Right ventricle myocardium superior (tissue), 1 donor: ENCODE measurements at places on chromosomes 4 and X. TPM values are rescaled to one million over a fixed set of nuclear protein-coding genes. Genes with fewer than 3 reads are reported as not detected.

Gene FHDC1
- 0.19 TPM for total RNA-seq

Gene SLC6A8
- total RNA-seq = 192 TPM

Gene CAPN6
- 0.08 TPM for total RNA-seq

Gene NCAPG
- 0.59 TPM for total RNA-seq

Gene SERTM2
- not detected for total RNA-seq

Gene C4orf50
- total RNA-seq = not detected

Gene PSAPL1
- not detected for total RNA-seq

Gene IL2RG
- 0.89 TPM for total RNA-seq

Gene GLUD2
- 1.4 TPM for total RNA-seq

DNA sequence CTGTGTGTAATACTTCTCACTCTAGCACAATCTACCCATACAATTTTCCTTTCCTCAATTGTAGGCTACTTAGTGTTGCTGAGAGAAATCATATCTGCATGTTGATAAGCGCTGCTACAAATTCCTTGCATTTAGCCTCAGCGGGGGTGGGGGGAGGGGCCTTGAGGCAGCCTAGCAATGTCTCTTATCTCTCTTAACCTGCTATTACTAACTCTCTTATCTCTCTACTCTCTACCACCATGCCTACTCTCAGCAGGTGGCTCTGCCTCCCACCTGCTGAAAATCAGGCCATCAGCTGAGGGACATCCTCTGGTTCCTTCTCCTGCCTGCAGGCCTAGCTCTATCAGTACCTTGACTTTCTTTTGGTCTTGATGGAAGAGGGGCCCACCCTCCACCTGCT, 98.9 kb downstream of the GPR82 start:
- DNase-seq = no peak

DNA sequence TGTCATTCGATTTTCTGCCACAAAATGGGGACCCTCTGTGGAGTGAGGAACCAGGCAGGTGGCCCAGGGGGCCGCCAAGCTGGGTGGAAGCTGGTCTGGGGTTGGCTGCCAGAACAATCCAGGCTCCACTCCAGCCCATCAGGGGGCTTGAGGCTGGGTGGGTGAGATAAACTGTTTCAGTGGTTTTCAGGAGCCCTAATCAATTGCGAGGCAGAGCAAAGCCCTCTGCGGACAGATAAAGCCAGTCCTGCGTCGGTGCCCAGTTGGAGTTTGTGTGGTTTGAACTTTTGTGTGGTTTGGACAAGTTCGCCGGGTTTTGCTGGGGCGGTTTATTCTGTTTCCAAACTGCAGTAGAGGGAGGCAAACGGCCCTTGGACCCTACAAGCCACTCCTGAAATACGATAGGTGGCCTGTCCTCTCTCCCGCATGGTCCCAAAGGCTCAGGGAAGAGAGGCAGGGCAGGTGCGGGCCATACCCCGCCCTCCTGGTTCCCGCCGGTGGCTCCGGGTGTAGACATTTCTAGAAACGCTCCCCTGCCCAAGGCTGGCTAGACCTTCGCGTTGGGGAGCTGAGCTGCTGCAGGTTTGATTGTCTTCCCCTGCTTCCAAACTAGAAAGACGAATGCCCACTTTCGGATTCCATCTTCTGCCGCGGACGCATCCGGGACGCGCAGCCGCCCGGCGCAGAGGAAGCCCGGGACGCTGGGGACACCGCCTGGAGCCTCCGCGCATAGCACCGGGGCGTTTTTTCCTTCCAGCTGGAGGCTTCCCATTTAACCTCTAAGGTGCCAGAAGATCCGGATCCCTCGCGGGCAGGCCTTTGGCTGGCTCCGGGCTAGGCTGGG, 169.0 kb upstream of the BCOR start:
- peak; percentile 80 for DNase-seq

GRCh38 chrX:46130247-46130646, 415.0 kb downstream of the ZNF674 start:
- no peak for DNase-seq

DNA sequence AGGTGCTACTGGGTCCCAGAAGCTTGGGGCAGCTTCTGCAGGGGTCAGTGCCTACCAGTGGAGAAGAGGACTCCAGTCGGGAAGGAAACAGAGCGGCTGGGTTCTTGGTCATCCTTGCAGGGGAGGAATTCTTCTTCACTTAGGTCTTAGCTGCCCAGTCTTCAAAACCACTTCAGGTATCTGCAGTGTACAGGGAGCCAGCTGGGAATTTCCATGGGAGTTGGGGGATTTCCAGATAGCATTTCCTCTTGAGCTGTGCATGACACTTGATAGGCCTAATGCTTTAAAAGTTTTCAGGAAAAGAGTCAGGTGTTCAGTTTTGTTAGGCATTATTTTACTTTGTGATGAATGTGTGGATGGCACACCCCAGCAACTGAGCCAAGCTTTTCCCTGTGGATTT, 58.1 kb upstream of the ENPP6 start:
- DNase-seq = no peak

- DNase-seq = no peak
Measured at GRCh38 chrX:138492371-138492770, 219.1 kb downstream of the FGF13 start.

DNA sequence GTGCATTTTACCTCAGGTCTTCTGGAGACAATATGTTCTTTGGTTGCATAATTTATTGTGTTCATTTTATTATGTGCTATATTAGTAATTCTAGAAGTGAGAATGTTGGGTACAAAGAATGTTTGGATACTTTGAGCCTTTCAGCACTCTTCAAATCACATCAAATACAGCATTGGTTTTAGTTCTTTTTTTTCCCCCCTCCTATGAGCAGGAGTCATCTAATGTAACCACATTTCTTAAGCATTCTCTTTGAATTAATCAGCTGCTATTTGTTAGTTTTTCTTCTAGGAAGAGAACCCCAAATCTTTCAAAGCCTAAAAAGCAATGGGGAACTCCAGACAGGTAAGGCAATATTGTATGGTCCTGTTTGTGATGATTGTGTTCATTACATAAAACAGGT, 46.7 kb downstream of the ARL9 start:
- DNase-seq = no peak

DNA sequence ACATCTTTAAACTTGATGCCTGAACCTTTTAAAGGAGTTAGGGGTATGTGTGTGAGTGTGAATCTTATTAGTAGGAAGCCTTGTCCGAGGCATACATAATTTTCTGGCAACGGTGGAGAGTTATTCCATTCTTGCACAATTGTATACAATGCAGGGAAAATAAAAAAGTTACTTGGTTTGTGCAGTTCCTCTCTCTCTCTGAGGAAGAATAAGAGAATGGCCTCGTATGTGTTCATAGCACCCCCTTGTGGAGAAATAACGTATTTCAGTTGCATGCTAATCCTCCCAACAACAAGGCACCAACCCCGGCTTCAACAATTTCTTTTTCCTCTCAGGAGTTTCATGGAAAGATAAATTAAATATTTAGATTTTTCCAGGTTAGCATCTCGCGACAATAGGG, 33.7 kb upstream of the FGF13 start:
- DNase-seq = no peak

- DNase-seq = no peak
Measured at GRCh38 chr4:85708468-85708867, 233.5 kb downstream of the ARHGAP24 start.

DNA sequence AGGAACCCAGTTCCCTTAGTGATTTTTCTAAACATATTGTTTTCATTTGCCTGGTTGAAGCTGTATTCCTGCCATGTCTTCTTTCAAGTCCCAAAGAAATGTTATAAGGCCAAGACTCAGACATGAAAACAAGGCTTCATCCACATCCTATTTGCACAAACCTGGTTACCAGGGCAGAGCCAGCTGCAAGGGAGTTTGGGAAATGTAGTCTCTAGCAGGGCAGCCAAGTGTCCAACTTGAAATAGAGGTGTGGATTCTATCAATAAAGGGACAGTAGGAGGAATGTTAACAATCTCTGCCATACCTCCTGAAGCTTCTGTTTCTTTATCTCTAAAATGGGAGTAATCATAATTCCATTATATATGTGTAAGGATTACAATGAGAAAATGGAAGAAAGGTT, 56.6 kb downstream of the INTS12 start:
- DNase-seq = no peak

- no peak for DNase-seq
Measured at GRCh38 chrX:78665342-78665741, 6.2 kb upstream of the RTL3 start.

DNA sequence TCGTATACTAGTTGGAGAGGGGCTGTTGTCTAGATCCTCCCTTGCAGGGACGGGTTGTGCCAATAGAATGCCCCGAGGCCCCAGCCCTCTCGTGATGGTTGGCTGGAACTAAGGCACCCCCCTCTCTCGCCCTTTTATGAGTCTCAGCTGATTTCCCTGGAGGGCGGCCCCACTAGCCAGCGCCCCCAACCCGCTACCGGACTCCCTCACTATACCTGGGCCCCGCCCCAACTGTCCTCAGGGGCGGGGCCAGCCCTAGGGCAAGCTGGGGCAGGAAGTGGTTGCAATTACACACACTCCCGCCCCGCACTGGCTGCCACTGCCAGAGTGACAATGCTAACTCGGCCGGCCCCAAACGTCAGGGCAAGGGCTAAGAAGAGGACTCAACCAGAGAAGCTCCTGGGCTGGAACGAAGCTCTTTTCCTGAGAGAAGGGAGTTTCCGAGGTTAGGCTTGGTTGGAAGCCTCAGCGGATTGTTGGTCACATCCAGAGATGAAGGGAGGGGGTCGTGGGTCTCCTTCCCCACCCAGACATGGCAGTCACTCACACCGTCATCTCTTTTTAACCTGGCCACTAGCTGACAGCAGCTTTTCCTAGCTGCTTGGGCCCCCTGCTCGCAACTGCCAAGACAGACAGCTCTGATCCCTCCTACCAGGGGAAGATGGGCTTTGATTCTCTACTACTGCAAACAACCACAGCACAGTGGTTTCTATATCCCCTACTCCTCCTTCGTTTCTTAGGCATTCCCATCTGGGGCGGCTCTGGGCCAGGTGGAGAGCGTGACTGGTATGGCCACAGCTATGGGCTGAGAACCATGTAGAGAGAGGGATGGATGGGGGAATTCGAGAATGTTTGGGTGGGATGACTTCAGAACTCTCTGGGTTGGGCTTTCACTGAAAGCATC, 21.0 kb upstream of the BCORL1 start:
- DNase-seq = peak; percentile 81

DNA sequence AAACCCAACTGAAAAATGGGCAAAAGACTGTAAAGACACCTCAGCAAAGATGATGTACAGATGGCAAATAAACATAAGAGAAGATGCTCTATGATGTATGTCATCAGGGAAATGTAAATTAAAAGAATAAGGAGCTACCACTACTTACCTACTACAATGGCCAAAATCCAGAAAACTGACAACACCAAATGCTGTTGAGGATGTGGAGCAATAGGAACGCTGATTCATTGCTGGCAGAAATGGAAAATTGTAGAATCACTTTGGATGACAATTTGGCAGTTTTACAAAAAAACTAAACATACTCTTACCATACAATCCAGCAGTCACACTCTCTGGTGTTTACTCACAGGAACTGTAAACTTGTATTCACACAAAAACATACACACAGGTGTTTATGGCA, 222.3 kb upstream of the LDB2 start:
- no peak for DNase-seq

DNA sequence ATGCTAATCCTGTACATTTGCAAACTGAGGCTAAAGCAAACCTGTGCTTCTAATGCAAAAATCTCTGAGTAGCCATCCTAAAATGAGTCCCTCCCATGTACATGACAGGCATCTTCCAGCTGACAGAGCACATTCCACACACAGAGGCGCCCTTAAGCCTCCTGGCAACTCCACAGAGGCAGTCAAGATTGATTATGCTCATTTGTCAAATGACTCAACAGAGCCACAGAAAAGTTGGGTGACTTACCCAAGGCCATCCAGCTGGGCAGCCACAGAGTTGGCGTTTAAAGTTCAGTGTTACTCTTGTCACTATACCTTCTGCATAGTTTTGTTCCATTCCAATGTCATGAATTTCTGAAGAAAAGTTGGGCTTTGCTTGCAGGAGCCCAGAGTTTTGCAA, 394.6 kb upstream of the FGF13 start:
- no peak for DNase-seq

GRCh38 chr4:98544818-98545414, 113.5 kb downstream of the TSPAN5 start:
- no peak for DNase-seq

DNA sequence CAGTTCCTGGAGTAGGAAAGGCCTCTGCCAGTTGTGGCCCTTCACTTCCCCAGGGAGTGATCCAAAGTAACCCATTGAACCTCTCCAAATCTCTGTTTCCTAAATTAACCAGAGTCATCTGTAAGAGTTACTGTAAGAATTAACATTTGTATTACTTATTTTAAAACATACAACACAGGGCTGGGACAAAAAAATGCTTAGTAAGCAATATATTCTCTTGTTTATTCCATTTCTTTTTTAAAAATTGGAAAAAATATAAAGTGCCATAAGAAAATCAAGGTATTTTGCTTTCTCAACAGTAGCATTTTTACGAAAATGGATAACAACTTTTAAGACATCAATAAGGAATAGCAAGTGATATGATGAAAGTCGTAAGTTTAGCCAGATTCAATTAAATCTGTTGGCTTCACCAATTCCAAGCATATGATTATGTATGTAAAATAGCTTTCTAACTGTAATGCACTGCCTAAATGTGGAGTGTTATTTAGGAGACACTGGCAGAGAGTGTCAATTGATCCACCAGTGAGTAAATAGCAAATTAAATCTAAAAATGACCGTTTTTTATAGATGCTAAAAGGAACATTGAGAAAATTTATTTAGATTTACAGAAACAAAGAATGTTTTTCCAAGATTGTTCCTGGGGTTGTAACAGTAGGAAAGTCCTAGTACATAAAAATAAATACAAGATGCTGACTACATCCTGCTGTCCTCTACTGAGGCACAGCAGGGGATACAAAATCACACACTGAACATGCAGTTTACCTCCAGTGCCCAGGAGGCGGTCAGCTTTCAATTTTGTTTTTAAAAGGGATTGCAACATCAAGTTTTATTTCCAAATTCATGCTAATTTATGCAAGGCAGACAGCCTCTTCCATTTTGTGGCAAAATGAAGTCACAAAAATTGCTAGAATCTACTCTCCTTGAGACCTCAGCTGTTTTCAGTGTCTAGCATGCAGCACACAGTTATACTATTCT, 53.7 kb downstream of the GPM6A start:
- DNase-seq = no peak

GRCh38 chrX:143642426-143642825, 6.5 kb upstream of the SLITRK4 start:
- DNase-seq = no peak

DNA sequence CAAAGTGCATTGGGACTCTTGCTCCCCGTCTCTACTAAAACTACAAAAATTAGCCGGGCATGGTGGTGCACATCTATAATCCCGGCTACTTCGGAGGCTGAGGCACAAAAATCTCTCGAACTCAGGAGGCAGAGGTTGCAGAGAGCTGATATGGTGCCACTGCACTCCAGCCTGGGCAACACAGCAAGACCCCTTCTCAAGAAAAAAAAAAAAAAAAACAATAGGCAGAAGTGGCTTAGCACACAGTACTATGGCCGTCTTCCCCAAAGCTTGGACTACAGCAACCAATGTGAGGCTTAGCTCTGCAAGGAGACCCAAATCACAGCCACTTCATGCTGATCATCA, 162.8 kb upstream of the PRDX4 start:
- DNase-seq = no peak

DNA sequence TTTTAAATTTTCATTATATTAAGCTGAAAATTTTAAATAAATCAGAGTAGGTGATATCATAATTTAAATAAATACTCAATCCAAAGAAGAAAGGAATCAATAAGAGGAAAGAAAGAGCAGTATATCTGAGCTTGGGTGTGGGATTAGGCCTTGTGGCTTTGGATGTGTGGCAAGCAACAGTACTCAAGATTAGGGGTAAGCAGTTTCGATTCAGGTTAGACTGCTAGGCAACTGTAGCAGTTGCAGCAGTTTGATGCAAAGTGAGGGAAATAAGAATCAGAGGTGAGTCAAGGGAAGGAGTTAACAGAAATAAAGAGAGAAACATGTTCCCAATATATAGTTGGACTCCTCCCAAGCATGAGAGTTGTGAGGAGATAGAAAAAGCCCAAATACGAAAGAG, 599.6 kb upstream of the KLHL4 start:
- no peak for DNase-seq
